ENCODE measurements at places on chromosomes 16 and 17. TPM values are rescaled to one million over a fixed set of nuclear protein-coding genes. Genes with fewer than 3 reads are reported as not detected.

GRCh38 chr16:47780213-47780875 lies 319.2 kb downstream of the PHKB start:
- no peak for DNase-seq

DNA sequence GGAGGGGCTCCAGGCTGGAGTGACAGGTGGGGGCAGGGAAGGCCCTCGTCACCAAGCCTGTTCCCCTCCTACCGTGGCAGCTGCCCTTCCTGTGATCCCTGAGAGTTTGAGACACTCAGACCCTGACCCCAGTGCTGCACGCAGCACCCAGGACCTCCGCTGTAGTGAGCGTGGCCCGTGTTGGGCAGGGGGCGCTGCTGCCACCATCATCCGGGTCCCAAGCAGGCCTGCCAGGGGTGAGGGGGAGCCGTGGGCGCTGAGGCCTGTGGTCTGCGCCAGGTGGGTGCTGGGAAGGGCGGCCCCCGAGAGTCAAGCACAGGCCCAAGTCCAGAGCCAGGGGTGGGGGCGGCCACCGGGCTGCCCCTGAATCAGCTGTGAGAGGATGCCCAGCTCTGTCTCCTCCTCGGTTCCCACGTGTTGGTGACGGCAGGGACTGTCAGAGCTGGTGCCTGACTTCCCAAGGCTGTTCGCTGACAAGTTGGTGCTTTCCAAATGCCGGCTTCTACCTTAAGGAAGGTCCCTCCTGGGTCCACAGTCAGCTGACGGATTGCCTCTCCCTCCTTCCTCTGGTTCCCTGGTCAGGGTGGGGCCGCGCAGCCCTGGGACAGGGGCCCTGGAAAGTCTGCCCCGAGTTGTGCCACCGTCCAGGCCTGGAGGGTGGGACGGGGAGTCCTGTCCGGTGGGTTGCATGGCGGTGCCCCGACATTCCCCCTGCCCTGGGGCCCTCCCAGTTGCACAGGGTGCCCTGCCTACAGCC lies 31.1 kb downstream of the TPSG1 start:
- DNase-seq, result no peak

- DNase-seq, result peak; percentile 94
Observed at GRCh38 chr16:67449336-67449735, 18.4 kb downstream of the HSD11B2 start.

DNA sequence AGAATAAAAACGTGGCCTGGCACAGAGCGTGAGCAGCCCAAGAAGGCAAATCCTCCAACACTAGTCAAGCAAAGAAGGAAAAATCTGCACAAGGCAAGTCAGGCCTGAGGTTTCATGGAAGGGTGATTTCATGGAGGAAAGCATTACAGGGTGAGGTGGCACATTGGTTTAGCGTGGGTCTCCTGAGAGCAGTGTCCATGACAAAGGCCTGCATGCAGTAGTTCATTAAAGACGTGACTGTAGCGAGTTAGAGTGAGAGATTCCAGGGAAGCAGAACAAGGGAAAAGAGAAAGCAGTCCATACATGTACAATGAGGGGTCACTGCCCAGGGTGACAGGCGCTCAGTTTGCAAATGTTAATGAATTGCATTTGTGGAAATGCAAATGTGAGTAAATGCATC lies 285.0 kb upstream of the ERCC4 start:
- DNase-seq, result no peak

INCA1 gene
- total RNA-seq, result not detected

GRCh38 chr16:82769845-82770244 lies 143.1 kb downstream of the CDH13 start:
- DNase-seq, result peak; percentile 64

TRPV2 gene
- total RNA-seq, result 16.1 TPM

DNA sequence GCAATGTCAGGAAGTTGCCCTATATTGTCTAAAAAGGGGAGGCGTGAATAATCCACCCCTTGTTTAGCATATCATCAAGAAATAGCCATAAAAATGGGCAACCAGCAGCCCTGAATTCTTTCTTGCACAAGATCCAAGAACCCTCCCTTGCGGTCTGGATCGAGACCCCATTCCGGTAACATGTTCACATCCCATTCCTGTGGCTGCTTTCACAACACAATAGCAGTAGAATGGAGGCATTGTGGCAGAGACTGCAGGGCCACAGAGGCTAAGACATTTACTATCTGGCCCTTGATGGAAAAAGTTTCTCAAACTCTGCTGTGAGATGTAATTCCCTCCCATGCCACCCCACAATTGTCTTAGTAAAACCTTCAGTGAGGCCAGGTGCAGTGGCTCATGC lies 73.2 kb downstream of the RMI2 start:
- no peak for DNase-seq

- peak; percentile 46 for DNase-seq
Observed at GRCh38 chr17:31724026-31724425, 135.0 kb downstream of the COPRS start.

- no peak for DNase-seq
Observed at GRCh38 chr16:87254734-87255133, 62.5 kb downstream of the C16orf95 start.

- DNase-seq, result peak; percentile 27
Observed at GRCh38 chr16:325375-326145, 27.0 kb downstream of the AXIN1 start.

DNA sequence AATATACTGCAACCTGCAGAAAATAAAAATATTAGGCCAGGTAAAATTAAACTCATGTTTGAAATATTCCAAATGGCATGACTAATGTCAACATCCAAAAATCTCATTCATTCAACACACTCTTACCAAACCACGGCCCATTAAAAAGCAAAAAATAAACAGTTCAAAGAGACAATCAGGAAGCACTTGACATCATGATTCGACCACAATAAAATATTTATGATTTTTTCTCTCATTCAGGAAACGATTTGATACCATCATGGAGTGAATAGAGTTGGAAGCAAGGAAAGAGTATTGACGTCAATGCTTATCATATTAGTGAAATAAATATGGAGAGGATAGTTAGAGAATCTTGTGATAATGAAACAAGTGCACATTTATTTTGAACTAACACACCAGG lies 354.1 kb downstream of the KCNJ2 start:
- DNase-seq, result no peak

GRCh38 chr17:65953316-65954147 lies 238.4 kb downstream of the CEP112 start:
- no peak for DNase-seq

- no peak for DNase-seq
Observed at GRCh38 chr17:48299760-48300159, 130.3 kb downstream of the SKAP1 start.

GABARAP gene
- total RNA-seq, result 315 TPM

DNA sequence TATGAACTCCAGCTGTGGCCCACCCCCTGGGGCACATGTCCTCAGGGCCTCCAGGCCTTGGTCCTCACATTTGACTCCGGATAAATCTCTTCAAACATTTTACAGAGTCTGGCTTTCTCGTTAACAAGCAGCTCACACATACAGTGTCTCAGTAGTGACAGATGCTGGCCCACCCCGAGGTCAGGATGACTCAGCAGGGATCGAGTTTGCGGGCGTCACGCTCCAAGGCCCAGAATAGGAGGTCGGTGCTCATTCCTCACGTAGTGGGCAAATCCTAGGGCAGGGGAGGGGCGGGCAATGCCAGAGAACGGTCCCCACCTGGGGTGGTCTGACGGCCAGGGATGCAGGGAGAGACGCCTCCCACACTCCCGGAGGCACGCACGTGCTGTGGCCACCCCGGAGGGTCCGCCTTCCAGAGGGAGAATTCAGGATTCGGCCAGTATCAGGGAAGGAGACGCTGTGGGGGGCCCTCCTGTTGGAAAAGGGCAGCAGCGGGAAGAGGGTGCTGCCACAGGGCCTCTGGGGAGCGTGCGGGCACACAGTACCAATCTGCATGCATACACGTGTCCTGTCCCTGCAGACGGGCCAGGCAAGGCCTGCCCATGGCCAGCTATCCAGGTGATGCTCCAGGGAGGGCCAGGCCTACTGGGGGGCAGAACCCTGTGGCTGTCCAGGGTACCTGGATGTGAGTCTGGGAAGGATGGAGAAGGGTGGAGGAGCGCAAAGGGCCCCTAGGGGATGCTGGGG lies 8.6 kb downstream of the SLC7A5 start:
- DNase-seq, result peak; percentile 89

DNA sequence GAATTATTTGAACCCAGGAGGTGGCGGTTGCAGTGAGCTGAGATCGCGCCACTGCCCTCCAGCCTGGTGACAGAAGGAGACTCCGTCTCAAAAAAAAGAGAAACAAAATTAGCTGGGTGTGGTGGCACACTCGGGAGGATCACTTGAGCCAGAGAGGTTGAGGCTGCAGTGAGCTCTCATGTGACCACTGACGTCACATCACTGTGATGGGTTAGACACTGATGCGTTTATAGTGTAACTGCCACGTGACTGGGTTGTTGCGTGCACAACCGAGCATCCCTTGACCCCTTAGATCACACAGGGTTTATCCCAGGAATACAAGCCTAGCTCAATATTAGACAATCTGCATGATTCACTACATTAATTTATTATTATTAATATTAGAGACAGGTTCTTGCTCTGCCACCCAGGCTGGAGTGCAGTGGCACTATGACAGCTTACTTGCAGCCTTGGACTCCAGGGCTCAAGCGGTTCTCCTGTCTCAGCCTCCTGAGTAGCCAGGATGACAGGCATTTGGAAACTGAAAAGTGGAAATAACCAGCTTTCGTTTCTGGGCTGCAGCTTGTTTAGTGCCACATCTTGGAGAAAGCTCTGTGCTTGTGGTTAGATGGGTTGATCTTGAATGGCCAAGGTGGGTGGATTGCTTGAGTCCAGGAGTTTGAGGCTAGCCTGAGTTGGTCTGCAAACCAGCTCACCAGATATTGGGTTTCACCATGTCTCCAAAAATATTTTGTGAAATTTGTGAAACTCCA lies 26.4 kb upstream of the ABR start:
- no peak for DNase-seq

- peak; percentile 48 for DNase-seq
Observed at GRCh38 chr17:40326832-40327199, 17.8 kb downstream of the RARA start.

DNA sequence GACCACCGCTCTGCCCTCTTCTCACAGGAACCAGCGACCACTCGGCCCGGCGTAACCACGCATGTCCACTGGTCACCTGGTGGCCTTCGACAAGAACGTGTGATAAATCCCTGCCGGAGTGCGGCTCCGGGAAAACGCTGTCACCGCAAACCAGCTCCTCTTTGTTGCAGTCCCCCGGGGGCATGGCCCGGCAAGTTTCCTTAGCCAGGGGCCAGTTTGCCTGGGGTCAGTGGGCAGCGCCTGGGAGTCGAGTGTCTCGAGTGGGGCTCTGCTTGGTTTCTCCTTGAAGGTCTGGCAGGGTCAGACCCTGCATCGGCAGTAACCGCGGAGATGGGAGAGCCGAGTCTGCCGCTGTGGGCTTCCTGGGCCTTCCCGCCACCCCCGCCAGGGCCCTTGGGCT lies 52.5 kb downstream of the JPH3 start:
- no peak for DNase-seq

RHBDL3 gene
- 0.36 TPM for total RNA-seq

GRCh38 chr17:78950870-78951269 lies 25.7 kb upstream of the TIMP2 start:
- no peak for DNase-seq

- peak; percentile 86 for DNase-seq
Observed at GRCh38 chr17:43900183-43900857, 7.0 kb downstream of the MPP2 start.

All from myocyte (in vitro differentiated cells).